Coronary artery (tissue), 2 donors: ENCODE measurements at places on chromosomes 7 and 10.

DNA sequence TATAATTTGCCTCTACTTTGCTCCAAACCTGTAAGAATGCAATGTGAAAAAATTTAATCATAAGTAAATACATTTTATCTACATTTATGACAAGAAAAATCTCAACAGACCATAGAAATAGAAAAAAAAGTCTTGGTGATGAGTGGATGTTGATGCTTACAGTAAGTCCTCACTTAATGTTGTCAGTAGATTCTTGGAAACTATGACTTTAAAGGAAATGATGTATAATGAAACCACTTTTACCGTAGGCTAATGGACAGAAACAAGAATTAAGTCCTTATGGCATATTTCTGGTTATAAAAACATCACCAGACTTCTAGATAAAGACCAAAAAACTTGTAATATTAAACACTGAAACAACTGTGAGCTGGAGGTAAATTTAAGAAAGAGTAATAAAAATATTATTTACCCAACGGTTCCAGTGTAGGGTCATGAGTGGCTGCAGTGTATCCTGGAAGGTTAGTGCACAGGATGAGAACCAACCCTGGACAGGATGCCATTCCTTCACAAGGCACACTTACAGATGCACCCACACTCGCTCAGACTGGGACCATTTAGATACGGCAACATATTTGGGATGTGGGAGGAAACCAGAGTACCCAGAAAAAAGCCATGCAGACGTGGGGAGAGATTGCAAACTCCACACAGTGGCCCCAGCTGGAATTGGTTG, 76.3 kb downstream of the GLCCI1 start:
- DNase-seq: no peak

DNA sequence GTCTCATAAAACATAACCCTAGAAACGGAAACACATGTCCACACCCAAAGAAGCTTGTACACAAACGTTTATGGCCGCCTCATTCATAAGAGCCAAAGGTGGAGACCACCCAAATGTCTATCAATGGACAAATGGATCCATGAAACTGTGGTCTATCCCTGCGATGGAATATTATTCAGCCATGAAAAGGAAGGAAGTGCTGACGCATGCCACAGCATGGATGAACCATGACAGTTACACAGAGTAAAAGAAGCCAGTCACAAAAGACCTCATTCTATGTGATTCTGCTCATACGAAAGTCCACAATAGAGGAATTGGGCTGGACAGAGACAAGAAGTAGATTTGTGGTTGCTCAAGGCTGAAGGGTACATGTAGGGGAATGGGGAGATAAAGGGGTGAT, 10.8 kb downstream of the CHST15 start:
- no peak for DNase-seq

DNA sequence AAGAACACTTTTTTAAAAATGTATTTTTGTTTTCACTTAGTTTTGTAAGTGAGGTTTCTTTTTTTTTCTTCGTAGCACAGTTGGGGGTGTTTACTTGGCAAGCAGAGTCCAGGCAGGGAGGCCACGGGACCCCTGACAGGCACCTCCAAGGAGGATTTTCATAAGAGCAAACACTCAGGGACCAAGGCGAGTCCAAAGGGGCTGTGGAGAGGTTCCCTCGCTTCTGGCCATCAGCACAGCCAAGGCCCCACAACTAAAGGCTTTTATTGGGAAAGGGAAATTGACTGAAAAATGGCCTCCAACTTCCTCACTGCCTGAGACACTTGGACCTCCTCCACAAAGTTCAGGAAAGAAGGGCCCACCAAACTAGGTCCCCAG, 173.8 kb downstream of the LRRC4 start:
- DNase-seq: no peak

- DNase-seq: no peak
Measured at GRCh38 chr7:73827567-73828106, 3.2 kb upstream of the CLDN4 start.

DNA sequence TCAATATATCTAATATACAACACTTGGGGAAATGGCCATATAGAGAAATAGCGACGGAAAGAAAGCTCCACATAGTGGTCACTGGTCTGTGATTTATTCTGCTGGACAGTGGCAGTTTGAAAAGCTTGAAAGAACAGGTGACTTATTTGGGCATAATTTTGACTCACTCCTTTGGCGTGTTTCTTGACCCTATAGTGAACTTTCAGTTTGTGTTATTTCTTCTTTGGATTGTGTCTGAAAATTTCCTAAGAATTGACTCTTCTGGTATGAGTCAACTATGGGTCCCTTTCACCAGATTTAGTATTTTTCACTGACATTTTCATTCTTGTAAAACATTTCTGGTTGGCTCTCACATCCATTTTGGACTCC, 25.8 kb upstream of the IMMP2L start:
- no peak for DNase-seq

GRCh38 chr10:79353726-79354125, 6.5 kb downstream of the PPIF start:
- no peak for DNase-seq

GRCh38 chr10:47101807-47102206, 190.6 kb downstream of the PTPN20 start:
- no peak for DNase-seq

- DNase-seq: no peak
Measured at GRCh38 chr7:100407285-100408180, 21.0 kb downstream of the ZCWPW1 start.

DNA sequence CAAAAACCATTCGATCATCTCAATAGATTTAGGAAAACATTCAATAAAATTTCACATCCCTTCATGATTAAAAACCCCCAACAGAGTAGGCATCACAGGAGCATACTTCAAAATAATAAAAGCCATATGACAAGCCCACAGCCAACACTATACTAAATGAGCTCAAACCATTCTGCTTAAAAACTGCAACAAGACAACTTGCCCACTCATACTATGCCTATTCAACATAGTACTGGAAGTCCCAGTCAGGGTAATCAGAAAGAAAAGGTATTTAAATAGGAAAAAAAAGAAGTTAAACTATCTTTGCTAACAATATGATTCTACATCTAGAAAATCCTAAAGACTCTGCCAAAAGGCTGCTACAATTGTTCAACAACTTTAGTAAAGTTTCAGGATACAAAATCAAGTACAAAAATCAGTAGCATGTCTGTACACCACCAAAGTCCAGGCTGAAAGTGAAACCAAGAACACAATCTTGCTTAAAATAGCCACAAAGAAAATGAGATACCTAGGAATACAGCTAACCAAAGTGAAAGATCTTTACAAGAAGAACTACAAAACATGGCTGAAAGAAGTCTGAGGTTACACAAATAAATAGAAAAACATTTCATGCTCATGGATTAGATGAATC, 882.6 kb downstream of the GRM8 start:
- no peak for DNase-seq

- no peak for DNase-seq
Measured at GRCh38 chr7:158273138-158273651, 314.4 kb downstream of the PTPRN2 start.

- DNase-seq: no peak
Measured at GRCh38 chr10:132436861-132437410, 39.9 kb downstream of the PWWP2B start.

DNA sequence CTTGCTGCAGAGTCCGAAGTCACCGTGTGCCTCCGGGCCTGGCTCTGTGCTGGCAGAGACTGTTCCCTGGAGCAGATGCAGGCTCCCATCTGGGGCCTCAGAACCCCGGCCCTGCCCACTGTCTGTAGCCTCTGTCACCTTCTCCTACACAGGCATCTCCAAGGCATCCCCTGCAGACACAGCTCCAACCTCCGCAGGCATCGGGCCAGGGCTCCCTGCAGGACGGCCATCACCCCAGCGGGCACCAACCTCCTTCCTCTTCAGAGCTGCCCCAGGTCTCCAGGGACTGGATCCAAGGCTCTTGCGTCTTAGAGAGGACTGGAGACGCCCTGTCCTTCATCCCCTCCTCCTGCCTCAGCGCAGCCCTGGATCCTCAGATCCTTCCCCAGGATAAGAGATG, 69.9 kb upstream of the MYL10 start:
- no peak for DNase-seq

- no peak for DNase-seq
Measured at GRCh38 chr7:27200761-27201579, 1.1 kb upstream of the HOXA13 start.

DNA sequence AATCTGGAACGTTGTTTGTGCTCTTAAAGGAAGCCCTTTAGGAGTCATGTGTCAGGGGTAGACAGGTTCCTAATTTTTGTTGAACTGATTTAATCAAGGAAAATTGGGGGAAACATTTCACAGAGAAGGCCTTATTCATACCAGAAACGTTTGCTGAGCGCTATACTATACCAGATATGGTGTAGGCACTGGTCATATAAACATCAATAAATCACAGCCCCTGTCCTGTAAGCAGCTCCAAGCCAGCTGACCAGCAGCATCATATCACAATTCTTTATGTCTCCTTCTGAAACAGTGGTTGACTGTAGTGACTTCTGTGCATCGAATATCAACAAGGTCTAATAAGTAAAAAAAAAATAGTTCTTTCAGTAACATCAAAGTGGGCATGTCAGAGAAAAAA, 1.1 kb downstream of the TMEM178B start:
- no peak for DNase-seq

DNA sequence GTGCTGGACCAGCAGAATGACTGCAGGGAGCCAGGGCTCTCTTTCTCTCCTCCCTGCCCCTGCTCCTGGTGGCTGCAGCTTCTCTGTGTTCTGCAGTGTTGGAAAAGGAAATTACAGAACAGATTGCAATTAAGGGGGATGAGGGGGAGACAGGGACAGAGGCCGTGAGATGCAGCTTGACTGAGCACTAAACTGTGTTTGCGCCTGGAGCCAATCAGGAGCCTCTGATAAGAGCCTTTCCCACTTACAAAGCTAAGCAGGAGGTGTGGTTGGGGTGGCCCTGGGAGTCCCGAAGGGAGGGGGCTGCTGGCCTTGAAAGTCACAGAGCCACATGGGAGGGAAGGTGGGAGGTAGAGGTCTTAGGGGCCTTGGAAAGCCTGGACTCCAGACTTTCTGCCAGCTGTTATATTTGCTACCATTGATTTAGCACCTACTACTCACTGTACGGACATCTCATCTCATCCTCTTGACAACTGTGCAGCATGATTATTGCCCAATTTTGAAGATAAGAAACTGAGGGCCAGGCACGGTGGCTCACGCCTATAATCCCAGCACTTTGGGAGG, 26.7 kb downstream of the TRIM8 start:
- no peak for DNase-seq

DNA sequence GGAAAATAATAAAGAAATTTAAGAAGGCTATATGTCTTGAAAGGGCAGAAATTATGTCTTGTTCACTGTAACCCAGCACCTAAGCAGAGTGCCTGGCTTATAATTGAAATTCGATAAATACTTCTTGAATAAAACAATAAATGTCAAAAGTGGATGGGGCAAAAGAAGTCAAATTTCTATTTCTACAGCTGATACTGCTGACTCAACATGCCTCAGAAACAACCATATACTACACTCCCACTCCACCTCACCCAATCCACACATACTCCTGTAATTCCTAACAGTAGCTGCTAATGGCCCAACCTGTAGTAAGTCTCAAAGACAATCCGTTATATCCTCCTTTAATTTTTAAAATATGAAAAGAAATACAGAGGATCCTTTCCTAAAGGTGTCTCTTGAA, 48.1 kb upstream of the LRRN3 start:
- DNase-seq: no peak

- DNase-seq: no peak
Measured at GRCh38 chr7:121909716-121910345, 36.9 kb downstream of the PTPRZ1 start.

- no peak for DNase-seq
Measured at GRCh38 chr7:155170331-155170730, 100.2 kb downstream of the HTR5A start.

DNA sequence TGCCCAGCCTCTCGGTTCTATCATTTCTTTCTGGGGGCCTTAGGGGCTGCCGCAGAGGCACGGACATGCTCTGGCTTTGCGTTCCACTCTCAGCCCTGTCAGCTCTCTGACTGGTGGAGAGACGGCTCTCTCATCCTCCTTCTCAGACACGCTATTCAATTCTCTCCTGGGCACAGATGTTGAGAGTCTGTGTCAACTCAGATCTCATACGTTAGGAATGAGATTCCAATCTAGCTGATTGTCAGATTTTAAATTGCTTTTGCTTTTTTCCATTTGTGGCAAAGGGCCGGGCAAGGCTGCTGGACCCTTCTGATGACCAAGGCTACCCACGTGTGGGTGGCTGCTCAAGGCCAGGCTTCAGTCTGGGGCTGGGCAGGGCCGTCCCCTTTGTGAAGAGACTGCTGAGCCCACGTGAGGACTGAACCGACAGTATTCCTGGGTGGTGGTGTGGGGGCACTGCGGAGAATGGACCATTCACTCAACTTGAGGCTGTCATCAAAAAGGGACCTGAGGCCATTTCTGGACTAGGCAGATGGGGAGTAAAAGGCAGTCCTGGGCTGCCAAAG, 71.5 kb downstream of the CLEC2L start:
- no peak for DNase-seq

DNA sequence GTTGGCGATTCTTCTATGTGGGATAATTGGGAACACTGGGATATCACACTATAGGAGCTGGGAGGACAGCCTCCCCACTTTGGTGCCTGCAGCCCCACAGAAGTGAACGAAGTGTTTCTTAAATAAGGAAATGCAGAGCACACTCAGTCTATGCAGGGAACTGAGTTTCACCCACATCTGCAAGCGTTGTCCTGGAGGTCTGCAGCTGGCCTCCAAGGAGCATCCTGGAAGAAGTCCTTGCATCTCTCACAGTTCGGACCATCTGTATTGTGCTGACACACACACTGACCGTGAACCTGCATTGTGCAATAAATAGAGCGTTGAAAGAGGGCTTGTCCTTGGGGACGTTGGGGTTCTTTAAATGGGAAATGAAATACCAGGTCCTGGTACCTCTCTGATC, 25.8 kb downstream of the LAMB4 start:
- no peak for DNase-seq

DNA sequence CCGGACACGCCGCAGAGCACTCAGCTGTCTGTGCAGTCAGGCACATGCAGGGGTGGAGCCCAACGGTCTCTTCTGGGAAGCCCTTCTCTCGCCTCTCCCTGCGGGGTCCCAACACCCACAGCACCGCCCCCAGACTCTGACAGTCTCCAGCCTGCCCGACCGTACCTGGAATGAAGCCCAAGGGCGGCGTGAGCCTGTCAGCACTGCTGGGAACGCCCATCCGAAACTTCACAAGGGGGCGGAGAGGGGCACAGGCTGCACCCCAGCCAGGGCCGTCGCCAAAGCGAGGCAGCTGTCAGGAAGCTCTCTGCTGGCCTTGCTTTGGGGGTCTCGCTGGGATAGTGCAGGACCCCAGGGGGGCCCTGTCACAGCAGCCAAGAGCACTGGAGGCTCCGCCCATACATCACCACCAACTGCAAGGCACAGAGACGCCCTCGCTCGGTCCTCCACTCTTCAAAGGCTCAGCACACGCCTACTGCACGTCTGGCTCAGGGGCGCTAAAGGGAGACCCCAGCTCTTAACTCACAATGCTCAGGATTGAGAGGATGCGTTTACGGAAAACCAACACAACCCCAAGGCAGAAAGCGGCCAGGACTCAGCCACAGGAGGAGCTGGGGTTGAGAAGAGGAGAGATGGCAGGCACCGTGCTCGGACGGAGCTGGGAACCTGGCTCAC, 30.9 kb downstream of the MAD1L1 start:
- peak; percentile 57 for DNase-seq
